ENCODE measurements at places on chromosomes 3 and 15.

DNA sequence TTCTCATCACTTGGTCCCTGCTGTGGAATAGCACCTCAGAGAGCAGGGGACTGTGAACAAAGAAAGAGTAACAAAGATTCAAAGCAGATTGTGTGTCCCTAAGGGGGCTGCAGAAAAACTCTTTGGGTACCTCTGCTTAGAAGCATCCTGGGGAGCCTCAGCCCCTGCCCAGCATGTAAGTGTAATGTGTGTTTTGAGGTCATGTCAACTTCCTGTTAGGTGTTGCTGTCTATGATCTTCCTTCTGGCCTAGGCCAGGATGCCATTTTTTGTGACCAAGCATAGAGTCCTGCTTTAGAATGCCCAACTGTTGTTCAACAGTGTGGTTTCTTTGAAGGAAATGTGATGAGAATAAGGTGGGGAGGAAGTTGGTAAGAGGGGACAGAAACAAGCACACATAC lies 77.1 kb upstream of the BCL6 start:
- DNase-seq, result no peak

GRCh38 chr15:60546744-60547143 lies 67.8 kb upstream of the ICE2 start:
- DNase-seq, result no peak

DNA sequence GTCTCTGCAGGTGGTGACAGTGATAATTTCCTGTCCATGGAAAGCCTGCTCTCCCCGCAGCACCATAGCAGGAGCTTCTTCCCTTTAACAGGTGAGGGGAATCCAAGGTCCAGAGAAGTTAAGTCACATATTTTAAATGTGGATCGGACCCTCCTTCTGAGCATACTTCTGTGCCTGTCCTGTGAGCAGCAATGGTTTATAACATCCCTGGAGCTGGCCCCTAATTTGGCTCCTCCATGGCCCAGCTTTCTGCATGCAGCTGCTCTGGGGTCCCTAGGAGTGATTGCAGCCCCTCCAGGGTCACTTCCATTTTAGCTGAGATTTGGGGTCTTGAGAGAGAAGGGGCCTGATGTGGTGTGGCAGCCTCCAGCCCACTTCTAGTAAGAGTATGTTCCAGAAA lies 127.8 kb downstream of the EEFSEC start:
- no peak for DNase-seq

DNA sequence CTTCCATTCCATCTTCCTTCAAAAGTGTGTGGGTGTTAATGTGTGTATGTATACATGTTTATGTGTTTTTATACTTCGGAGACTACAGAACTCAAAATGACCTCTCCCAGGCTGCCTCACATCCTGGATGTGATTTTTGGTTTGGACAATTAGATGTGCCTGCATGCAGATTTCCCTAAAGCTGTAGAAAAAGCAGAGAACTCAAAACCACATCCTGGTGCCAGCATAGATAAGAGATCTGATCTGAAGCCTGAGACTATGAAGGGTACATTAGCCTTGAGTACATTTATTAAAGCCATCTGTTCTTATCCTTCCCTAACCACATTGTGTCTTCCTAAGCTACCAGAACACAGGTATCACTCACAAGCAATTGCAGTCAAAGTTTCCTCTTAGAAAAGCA lies 319.4 kb upstream of the RASGRP1 start:
- no peak for DNase-seq

DNA sequence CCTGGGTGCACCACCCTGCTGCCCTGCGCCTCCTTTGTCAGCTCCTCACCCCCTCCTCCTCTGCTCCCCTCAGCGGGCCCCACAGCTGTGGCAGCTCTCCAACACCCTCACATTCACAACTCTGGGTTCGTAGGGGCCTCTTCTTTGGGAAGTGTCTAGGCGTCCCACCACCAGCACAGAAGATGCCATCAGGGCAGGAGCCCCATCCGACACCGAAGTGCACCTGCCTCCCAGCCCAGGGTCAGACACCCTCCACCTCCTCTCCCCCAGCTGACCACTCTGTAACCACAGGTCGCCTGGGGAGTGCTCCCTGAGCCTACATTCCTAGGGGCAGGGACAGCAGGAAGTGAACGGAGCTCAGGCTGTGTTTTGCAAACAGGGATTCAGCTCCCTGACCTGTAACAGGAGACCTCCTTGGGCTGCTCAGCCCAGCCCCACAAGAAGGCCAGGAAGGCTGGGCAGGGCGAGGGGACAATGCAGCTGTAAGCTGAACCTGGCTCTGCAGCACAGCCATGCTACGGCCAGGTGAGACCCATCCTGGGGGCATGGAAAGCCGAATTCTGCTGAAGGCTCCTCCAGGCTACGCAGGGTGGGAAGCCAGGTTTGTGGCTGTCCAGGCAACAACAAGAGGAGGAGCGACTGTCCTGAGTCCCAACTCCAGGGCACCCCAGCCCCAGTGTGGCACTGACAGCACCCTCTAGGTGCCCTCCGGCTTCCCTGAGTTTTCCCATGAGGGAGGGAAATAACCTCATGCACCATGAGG lies 269.0 kb downstream of the GOLGA6L6 start:
- DNase-seq, result no peak

GRCh38 chr3:145798007-145798406 lies 363.0 kb downstream of the PLOD2 start:
- DNase-seq, result no peak

DNA sequence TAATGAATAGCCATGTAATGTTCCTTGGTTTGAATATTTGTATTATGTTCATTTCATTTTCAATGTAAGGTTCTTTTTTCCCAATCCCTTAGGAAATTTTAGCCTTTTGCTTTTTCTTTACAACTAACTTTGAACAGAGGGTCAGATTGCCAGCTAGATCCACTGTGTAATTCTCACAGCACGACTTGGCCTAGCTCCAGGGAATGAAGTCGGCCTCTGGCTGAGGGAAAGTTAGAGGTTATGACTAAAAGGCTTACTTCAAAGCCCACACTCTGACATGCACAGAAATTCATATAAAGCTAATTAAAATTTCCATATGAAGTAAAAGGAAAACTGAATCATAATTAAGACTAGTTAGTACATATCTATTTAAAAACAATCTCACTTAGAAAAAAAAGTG lies 38.7 kb downstream of the ROBO1 start:
- no peak for DNase-seq

DNA sequence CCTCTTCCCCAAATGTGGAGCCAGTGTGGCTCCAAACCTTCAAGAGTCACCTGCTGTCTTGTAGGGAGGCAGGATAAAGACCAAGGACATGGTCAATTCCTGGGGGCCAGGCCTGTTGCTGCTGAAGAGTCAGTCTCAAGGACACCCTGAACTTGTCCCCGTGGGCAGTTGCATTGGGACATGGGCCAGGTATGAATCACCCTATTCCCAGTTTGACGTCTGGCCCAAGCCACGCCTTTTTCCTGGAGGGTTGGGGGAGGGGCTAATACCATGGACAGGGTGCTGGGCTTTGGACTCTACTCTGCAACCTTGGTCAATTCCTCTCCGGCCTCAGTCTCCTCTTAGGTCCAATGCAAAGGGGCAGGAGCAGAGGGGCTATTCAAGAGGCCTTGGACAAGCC lies 10.4 kb downstream of the ATP2B2 start:
- DNase-seq, result no peak
